ENCODE measurements at places on chromosomes 7 and 10.
A peak's percentile ranks its signal among the peaks of the same experiment; 100 is the strongest.

- no peak for DNase-seq
Observed at GRCh38 chr7:45574416-45574668, 174 bp downstream of the ADCY1 start.

GRCh38 chr10:22657566-22658225 lies 56.7 kb downstream of the PIP4K2A start:
- peak; percentile 44 for DNase-seq

- no peak for DNase-seq
Observed at GRCh38 chr7:107384025-107384424, 85.8 kb upstream of the GPR22 start.

GRCh38 chr7:102125127-102125596 lies 161.5 kb upstream of the SH2B2 start:
- peak; percentile 95 for DNase-seq

GRCh38 chr10:117531371-117532002 lies 11.1 kb upstream of the EMX2 start:
- no peak for DNase-seq

GRCh38 chr7:6164491-6164890 lies 107.9 kb downstream of the CYTH3 start:
- DNase-seq, result no peak

- DNase-seq, result no peak
Observed at GRCh38 chr10:8052956-8053445, 1.5 kb upstream of the GATA3 start.

GRCh38 chr10:12499076-12499986 lies 150.0 kb downstream of the CAMK1D start:
- no peak for DNase-seq
